ENCODE measurements at places on chromosomes 5 and 9. TPM values are rescaled to one million over a fixed set of nuclear protein-coding genes. Genes with fewer than 3 reads are reported as not detected.

DNA sequence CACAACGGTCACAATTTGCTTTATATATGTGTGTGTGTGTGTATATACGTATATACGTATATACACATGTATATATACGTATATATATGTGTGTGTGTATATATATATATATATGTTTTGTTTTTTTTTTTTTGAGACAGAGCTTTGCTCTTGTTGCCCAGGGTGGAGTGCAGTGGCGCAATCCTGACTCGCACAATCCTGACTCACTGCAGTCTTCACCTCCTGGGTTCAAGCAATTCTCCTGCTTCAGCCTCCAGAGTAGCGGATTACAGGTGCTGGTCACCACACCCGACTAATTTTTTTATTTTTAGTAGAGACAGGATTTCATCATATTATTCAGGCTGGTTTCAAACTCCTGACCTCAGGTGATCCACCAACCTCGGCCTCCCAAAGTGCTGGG lies 3.1 kb downstream of the RNF38 start:
- DNase-seq, result no peak

DNA sequence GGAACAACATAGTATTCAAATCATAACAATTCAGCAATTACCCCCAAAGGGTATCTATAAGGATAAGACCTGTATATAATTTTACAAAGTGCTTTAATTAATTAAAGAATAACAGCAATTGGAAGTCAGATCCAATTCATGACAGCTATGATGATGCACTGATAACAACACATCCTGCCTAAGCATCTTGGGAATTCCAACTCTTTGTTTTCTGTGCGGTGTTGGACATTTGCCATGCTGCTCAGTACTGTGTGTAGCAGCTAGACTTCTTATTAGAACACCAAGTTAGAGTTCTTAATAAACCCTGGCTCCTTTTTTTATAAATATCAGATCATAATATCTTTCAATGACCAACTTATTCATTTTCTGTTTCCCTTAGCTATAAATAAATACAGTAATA lies 209.0 kb downstream of the SEC61B start:
- no peak for DNase-seq

- no peak for DNase-seq
Observed at GRCh38 chr5:113902917-113903660, 389.6 kb downstream of the YTHDC2 start.

DNA sequence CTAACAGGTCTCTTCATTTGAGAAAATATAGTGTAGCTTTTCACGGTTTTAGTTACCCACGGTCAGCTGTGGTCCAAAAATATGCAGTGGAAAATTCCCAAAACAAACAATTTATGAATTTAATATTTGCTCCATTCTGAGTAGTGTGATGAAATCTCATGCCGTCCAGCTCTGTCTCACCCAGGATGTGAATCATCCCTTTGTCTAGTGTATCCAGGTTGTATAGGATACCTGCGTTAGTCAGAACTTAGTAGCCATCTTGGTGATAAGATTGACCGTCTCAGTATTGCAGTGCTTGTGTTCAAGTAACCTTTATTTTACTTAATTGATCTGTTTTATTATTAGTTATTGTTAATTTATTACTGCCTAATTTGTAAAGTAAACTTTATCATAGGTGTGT lies 41.1 kb downstream of the NDUFS4 start:
- no peak for DNase-seq

DNA sequence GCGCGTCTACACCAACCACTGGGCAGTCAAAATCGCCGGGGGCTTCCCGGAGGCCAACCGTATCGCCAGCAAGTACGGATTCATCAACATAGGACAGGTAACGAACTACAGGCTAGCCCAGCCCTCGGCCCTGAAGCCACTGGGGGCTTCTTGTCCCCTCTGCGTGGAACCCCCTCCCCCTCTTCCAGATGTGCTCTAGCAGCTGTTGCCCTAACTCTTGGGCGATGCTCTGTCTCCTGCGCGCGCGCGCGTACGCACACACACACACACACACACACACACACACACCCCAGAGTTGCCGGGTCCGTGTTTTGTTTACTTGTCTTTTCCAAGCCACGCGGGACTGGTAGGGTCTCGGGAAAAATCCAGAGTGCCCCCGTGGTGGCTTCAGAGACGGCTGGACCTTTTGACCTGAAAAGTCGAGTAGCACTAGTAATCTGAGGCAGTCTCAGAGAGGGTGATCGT lies 836 bp downstream of the PCSK5 start:
- no peak for DNase-seq

The GSN gene
- 52.3 TPM for total RNA-seq

The MPDZ gene
- 40.3 TPM for total RNA-seq

The MYO10 gene
- total RNA-seq, result 107 TPM

Measured in H1 (cell line).